ENCODE measurements at places on chromosomes 4 and X.

DNA sequence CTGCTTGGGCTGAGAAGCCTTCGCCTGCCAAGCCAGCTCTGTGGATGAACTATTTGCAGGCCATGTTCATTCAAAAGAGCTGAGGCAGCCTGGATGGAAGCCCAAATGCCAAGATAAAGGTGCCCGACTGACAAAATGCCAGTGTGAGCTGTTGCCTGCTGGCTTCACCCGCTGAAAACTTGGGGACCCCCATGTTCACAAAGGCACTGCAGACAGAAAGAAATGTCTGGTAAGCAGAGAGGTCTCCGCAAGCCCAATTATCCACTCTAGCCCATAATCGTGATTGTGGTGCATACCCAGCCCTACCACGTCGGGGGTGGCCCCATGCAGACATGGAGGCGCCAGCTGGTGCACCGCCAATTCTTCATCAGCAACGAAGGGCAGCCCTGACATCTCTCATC, 13.0 kb upstream of the SMIM20 start:
- no peak for DNase-seq

DNA sequence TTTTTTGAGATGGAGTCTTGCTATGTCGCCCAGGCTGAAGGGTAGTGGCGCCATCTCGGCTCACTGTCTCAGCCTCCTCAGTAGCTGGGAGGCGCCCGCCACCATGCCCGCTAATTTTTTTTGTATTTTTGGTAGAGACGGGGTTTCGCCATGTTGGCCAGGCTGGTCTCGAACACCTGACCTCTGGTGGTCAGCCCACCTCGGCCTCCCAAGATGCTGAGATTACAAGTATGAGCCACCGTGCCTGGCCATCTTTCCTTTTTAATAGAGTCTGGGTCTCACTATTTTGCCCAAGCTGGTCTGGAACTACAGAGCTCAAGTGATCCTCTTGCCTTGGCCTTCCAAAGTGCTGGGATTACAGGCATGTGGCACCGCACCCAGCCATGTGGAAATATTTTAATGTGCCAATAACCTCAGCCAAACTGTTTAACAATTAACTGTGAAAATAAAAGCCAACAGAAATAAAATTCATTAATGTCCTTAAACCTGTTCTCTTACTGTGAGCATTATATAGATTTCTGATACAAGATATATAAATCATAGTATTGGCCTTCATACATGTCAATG, 16.3 kb downstream of the PDS5A start:
- DNase-seq: no peak

DNA sequence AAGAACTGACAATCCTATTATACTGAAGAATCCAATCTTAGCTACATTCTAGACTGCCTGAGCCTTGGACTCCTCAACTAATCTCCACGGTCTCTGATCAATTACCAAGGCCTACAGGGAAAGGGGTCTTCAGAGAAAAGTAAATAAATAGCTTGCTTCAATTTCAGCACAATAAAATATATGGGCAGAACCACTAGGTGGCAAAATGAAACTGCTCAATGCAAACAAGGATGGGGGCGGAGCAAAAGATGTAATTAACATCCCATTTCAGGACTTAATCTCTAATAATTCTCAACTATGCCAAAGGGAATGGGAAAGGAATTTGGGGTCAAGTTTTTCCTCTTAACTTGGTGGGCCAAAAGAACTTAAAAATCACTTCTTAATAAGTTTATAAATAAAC, 78.4 kb upstream of the MAP3K15 start:
- no peak for DNase-seq

DNA sequence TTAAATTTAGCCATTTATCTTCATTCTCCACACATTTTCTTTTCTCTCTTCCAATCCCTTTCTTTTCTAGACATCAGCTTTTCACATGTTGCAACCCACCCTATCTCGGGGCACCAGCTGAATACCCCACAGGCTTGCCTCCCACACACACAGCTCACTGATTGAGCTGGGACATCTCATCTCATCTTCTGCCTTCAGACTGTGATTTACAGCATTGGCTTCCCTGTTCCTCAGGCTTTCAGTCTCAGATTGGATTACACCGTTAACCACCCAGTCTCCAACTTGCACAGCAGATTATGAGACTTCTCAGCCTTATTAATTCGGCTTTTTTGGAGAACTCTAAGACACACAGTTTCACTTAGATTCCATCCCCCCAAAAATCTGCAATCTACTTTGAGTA, 93.7 kb downstream of the PRSS12 start:
- no peak for DNase-seq

- no peak for DNase-seq
These were observed 22.3 kb upstream of the NAT8L start for GRCh38 chr4:2036866-2037265.

- DNase-seq: no peak
These were observed 137.6 kb upstream of the TEX13D start for GRCh38 chrX:124194901-124195300.

DNA sequence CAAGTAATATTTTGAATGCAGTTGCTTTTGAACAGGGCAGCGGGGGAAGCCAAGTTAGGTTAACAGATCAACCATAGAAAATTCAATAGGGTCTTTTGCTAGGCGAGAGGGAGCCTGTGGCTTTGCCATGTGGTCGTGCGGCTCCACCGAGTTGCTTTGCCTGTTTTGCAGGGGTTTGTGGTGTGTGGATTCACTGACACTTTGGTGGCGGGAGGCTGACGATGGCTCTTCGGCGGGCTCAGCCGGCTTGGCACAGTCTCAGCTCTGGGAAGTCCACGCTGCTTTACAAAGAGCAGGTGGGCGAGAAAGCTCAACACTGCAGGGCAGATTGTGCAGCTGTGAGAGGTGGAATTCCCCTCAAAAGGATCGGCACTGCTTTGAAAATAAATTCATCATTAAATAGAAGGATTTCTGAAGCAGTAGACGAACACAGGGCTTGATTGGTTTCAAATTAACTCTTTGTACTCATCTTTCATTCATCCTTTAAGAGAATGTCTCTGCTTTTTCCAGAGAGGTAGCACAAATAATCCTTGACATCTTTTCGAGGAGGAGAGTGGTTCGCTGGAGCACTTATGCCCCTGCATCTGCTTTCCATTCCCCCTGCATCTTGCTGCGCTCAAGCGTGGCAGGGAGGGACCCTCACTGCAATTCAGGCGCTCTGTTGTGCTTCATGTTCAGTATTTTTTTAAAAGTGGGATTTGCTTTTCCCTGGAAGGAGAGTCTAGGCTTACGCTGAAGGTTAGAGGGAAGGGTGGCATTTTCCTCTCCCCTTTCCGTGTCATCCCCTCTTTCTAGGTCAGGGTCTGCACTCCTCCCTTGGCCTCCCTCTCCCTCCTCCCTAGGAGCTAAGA, 201.8 kb upstream of the LEF1 start:
- no peak for DNase-seq

DNA sequence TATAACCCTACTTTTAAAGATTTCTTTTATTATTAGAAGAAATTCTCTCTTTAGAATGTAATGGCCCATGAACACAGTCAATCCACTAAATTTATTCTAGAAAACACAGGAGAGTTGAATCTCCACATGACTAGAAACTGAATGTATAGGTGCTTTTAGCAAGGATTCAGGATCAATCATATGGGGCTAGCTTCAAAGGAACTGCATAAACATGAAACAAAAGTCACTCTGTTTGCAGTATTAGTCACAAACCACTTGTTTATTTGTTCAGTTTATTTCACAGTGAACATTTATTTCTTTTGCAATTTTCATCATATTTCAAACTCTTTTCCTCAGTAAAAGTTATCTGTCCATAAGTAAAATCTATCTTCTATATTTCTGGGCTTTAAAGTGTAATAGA, 1604.6 kb downstream of the PCDH18 start:
- DNase-seq: no peak

DNA sequence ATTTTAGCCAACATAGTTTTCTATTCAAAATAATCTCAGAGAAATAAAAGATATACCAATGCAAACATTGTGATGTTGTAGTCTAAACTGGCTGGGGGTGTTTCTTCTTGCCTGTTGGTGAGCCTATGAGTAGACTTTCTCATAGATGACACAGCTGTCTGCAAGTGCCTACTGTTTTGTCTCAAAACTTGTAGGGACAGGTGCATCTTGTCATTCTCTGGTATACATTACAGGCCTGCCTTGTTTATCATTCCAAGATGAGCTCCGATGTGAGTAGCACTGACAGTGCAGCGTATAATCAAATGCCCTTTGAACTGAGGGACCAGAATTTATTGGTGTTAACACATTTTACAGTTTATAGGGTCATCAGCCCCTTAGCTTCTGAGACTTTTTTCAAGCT, 353.8 kb downstream of the PRDM5 start:
- no peak for DNase-seq

DNA sequence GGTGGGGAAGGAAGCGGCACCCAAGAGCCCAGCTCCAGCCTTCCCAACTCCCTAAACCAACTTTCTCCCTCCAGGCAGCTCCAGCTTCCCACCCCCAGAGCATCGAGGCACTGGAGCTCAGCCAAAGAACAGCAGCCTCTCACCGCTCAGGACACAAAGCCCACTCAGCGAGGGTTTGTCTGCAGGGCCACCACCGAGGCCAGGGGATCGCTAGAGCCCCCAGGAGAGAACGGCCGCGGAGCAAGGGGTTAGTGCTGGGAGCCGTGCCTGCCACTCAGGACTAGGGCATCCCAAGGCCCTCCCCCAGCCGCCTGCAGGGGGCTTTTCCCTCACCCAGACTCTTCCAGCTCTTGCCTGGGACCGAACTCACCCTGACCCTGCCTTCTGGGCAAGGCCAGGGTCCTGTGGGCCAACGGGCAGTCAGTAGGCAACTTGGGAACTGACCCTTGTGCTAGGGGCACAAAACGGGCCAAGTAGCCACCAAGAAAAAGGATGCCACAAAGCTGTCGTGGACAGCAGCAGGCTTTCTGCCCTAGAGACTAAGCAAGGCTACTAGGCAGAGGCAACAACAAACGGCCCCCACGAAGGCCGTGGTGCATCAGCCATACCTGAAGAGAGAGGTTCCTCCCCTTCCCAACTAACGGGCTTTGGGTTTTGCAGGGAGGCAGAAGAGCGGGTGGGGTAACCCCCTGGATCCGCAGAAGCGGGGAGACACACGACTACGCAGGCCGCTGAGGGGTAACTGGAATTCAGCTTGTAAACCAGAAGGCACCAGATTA, 2.3 kb downstream of the HCFC1 start:
- no peak for DNase-seq

DNA sequence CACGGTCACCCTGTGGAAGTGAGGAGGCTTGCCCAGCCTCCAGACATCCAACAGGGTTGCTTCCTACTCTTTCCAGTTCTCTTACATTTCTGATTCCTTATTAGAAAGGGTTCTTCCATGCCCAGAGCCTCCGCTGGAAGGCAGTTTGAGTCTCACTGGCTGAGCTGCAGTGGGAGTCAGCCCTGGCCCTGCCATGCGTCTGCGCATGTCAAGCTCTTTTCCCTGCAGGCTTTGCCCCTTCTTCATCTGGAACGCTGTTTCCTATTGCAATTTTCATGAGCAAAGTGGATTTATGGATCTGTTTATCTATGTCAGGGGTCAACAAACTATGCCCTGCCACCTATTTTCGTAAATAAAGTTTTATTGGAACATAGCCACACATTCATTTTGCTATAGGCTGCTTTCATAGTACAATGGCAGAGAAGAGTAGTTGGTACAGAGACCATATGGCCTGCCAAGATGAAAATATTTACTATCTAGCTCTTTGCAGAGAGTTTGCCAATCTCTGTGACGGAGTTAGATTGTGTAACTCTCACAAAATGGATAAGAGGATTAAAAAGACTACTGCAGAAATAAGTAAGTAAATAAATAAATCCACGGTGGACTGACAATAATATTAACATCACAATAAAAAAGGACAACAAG, 3.9 kb upstream of the CHRNA9 start:
- no peak for DNase-seq

- no peak for DNase-seq
These were observed 30.7 kb downstream of the MAP7D3 start for GRCh38 chrX:136220540-136220939.

DNA sequence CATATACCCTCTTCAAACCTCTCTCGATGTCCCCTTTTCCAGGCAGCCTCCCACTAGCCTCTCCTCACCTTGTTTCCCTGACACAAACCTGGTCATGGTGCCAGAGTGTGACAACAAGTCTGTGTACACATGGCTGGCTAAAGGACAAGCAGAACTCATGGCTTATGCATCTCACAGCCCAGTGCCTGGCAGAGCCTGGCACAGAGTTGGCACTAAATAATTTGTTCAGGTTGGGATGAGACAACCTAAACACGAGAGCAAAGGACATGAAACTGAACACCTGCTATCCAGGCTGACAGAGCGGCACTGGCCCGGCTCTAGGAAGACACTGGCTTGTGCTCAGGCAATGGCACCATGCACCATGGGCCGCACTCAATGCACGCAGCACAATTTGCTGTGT, 48.2 kb upstream of the FGFBP2 start:
- DNase-seq: no peak

DNA sequence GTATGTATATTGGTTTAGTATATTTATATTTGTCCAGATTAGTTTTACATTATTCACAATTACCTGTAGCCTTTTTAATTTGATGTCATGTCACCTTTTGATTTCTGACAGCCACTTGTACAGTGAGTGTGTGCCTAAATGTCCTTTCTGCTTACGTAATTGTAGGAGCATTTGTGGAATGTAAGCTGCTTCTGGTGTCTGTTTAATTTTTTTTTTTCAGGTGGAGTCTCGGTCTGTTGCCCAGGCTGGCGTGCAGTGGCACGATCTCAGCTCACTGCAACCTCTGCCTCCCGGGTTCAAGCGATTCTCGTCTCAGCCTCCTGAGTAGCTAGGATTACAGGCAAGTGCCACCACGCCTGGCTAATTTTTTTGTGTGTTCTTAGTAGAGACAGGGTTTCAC, 91.2 kb upstream of the XAGE2 start:
- DNase-seq: no peak

- no peak for DNase-seq
These were observed 133.1 kb downstream of the AFAP1 start for GRCh38 chr4:7806338-7807090.

DNA sequence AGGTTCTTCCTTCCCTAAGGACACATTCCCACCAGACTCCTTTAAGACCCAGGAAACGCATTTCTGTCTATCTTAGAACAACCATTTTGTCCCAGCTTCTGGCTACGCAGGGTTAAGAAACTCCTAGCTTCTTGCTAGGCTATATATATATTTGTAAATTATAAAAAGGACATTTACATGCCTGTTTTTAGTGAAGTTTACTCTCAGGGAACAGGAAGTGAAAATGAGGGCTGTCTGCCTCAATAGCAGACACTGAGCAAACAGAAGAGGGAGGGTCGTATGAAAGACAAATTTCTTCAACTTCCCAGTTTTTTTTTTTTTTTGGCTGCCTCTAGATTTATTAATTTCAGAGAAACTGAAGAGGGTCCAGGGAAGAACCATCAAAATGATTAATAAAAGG, 9.3 kb upstream of the FRMPD3 start:
- DNase-seq: no peak

Measured in progenitor cell of endocrine pancreas (in vitro differentiated cells).